Jurkat, Clone E6-1 (cell line): ENCODE measurements at places on chromosomes 2 and 18.
A peak's percentile ranks its signal among the peaks of the same experiment; 100 is the strongest.

DNA sequence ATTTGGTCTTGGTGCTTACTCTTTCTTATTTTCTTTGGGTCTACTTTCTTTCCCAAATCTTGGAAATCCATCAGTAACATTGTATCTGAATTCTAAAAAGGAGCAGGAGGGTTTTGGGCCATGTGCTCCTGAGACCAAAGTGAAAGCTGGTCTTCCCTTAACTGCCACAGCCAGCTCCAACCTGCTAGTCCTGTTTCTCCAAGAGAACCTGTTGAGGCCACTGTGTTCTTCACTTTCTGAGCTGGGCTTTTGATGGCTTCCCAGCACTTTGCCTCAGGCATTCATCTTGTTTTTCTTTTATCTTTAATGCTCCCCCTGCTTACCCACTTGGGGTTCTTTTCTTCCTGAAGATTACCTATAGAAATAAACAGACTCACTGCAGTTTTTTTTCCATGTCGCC, 53.3 kb downstream of the ARHGAP28 start:
- no peak for DNase-seq

DNA sequence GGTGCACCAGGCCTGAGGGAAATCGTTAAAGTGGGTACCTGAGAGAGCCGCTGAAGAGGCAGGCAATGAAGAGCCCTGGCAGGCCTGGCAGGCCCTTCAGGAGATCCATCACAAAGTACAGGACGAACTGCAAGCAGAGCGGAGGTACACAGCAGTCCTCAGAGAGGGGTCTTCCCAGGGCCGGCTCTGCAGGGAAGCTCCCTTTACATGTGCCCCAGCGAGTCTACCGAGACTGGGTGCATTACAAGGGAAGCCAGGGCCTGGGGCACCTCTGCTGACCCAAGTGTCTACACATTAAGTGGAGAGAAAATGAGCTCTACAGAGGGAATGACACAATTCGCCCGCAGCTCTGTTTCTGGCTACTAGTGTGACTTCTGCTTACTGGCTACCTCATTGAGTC, 8.1 kb upstream of the ATRAID start:
- DNase-seq, result no peak

- DNase-seq, result no peak
Observed at GRCh38 chr2:125168442-125168841, 1143.4 kb downstream of the CNTNAP5 start.

- DNase-seq, result no peak
Observed at GRCh38 chr2:215598376-215598975, 162.6 kb upstream of the FN1 start.

GRCh38 chr18:71287268-71287667, 998.4 kb downstream of the SOCS6 start:
- DNase-seq, result no peak

GRCh38 chr2:79511320-79511951, 1.4 kb upstream of the CTNNA2 start:
- peak; percentile 74 for DNase-seq
